CD4-positive, alpha-beta T cell treated with Interleukin-6 at 100 ng/mL for 8 hours (primary cell): ENCODE measurements at places on chromosomes 4 and X.

GRCh38 chrX:146127617-146128016 is 310.0 kb downstream of the SLITRK2 start:
- no peak for DNase-seq

GRCh38 chr4:69977582-69977981 is 12.1 kb upstream of the CSN2 start:
- DNase-seq, result no peak

DNA sequence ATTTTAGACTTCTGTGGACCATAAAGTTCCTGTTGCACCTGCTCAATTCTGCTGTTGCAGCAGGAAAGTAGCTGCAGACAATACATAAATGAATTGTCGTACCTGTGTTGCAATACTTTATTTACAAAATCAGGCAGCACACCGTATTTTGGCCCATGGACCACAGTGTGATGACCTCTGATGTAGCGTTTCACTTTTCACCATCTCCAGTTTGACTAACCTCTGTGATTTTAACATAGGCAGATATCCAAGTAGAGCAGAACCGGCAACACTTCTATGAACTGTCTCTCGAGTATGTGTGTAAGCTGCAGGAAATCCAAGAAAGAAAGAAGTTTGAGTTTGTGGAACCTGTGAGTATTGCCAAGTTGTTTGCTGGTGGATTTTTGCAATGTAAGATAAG is 132.7 kb downstream of the ARHGAP10 start:
- no peak for DNase-seq

DNA sequence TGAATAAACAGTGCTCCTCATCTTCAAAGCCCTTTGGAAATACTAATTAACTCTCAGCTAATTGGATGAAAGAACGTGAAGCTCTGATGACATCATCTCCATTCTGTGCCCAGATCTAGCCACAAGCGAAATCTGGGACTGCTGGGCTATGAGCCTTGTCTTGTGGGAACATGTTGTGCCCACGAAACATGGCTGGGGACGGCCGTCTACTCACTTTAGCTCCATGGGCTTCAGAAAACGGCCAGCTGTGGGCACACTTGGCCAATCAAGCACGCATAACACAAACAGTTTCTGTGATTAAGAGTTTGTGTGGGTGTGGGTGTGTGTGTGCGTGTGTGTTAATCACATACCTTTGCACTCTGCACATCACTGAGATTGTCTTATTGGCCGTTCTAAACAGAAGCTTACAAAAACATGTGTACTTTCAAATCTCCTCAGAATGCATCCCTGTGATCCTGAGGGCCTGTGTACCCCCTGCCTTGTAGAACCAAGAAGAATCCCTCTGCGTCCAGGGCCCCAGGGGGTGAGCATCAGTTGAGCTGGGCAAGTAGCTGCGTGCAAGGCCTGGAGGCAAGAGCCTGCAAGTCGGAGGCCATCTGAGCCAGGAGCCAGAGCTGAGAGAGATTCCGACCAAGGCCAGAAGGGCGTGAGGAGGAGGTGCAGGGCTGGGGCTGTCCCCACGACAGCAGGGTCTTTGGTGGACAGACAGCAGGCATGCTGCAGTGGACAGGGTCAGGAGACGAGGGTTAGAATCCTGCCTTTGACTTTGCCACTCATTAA is 18.7 kb upstream of the ZNF185 start:
- DNase-seq, result no peak

DNA sequence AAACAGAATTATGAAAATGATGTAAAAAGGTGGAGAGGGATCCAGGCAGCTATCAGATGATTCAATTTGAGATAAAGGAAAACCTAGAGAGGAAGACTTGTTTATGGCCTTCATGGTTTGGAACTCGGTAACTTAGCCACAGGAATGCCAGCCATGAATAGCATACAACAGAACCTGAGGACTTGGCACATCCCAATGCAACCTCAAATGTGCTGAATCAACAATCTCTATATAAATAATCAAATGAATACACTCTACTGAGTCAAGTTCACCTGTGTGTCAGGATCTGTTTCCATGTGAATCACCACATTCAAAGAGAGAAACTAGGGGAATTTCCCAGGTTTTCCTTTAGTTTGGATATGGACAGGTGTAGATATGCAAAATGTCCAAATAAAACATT is 86.9 kb downstream of the MBNL3 start:
- no peak for DNase-seq

GRCh38 chrX:114717921-114718320 is 134.0 kb downstream of the HTR2C start:
- DNase-seq, result no peak

- no peak for DNase-seq
Measured at GRCh38 chrX:47198026-47198686, 4.5 kb downstream of the UBA1 start.

DNA sequence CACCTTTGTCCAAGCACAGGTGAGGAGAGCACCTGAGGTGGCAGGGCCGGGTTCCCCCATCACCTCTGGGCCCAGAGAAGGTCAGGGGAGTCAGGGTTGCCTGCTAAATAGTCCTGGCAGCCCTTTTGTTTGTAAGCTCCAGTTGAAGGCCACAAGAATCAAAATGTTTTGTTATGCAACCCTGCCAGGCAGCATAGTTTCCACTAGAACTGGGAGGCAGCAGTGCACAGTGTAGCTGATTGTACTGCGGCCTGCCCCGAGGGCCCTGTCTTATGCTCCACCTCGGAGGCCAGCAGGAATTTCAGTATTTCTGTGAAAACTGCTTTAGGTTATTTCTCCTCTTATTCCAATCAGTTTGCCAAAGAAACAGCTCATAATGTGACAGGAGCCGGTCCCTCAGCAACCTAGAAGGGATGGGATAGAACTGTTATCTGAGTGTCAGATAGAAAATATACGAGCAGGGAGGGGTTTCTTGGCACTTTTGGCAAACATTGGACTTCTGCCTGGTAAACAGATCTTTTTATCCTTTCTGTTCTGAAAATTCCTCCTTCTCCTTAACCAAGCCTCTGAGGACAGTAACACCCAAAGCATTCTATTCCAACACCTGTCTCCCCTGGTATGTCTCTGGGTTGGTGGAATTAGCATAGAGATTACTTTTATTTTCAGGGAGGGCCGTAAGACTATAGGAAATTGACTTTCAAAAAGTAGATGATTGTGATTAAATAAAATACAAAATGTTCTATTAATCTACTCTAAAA is 93.6 kb downstream of the LNX1 start:
- no peak for DNase-seq

DNA sequence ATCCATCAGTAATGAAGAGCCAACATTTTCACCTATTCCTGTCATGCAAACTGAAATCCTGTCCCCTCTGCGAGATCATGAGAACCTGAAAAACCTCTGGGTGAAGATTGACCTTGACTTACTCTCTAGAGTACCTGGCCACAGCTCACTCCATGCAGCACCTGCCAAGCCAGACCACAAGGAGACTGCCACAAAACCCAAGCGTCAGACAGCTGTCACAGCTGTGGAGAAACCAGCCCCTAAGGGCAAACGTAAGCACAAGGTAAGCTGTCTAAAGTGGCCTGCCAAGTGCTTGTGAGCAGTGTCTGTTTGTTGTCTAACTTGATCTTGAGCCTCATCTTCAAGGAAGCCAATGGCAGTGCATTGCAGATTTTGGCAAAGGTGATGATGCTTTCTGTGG is 455.9 kb downstream of the AFF2 start:
- no peak for DNase-seq

GRCh38 chr4:139085141-139085540 is 69.6 kb downstream of the NOCT start:
- no peak for DNase-seq
